ENCODE measurements at places on chromosomes 5 and 9.

DNA sequence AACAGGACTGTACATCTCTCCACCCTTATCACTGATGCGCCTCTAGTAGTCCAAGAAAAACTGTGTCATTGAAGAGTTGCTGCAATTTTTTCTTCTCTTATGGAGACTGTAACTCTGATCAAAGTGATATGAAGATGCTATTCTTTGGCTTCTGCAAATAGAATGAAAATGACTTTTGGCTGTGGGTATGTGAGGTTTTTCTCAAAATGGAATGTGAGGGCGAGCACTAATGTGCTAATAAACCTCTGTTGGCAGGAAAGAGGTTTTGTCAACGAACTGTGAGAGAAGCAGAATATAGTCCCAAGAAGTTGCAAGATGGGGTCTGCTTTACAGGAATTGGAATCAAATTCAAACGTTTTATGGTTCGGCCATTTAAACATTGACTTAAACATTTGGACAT, 252.0 kb upstream of the GAS1 start:
- peak; percentile 32 for DNase-seq

DNA sequence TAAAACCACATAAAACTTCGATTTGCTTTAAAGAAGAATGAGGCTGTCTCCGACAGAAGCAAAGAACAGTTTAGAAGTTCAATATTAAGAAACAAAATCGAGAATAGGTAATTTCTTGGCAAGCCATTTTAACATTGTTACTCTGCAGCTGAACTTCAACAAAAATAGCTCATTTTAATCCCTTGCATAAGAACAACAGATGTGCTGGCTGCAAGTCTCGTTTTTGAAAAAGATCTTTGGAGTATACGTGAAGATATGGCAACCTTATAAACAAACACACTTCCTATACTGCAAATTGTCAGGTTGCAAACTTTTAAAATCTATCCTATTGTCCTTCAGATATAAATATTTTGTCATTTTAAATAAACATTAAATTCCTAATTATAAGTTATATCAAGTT, 71.5 kb downstream of the FBN2 start:
- DNase-seq: no peak

DNA sequence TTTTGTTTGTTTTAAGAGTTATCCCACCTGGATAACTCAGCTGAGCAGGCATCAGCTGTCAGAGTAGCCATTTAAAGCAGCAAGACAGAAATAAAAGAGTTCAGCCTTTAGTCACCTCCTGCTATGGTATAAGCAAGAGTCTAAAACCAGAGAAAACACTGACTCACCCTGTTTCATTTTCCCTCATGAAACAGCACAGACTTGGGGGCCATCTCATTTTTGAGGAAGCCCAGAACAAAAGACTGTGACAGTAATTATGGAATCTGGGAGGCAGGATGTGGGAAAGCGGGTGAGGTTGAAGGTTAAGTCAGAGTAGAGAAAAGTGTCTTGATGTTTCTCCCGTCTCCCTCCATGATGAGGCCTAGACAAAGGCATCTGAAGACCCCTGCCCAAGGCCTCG, 90.2 kb upstream of the FAM174A start:
- DNase-seq: no peak

DNA sequence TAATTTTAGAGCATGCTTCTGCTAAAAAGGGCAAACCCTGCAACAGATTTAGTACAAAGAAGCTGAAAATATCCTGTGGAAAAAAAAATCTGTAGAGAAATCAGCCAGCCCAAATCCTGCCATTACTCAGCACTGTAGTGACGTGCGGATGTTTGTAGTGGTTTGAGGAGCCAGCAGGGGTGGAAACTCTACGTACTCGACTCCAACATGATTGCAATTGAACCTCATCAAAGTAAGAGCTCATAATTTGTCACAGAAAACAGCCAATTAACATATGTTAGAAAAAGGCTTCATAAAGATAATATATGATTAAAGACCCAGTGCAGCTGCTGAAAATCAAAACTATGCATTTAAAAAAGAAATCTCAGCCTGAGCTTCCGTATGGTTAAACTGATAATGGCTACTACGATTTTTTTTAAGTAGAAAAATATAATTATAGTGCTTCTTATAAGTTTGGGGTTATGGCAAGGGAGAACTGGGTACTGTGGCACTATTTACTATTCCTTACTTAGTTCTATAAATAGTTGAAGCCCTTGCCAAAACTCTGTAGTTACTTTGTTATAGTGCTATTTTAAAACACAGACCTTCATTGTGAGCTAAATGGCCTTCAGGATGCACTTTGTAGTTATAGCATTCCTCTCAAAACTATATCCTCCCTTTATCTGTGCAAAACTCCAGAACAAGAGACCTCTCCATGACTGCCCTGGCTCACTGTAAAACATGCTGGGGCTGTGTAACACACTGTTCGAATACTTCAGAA, 49.4 kb downstream of the MEF2C start:
- peak; percentile 16 for DNase-seq

DNA sequence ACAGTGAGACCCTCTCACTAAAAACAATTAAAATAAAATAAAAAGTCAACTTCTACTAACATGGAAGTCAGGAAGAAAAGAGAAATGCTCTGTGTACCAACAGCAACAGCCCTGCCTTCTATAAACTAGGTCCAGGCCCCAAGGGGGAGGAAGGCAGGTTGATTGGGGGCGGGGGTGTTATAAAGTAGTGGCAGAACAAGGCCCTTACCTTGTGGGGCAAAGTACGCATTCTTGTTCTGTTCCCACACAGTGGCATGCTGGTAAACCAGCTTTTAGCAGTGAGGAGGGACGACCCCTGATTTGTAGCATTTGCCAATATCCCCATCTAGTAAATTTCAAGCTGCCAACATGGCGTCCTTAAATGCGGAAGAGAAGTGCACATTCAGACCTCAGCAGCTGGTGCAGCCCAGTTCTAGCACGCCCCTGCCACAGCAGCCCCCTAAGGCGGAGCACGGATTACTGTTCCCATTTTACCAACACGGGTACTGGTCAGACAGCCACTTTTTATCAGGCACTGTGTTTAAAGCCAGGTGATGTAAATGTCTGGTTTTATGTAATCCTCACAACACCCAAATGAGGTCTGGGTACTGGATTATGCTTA, 69.5 kb downstream of the GTF3C4 start:
- DNase-seq: no peak

- no peak for DNase-seq
Measured at GRCh38 chr5:1544294-1544961, 20.7 kb upstream of the LPCAT1 start.

GRCh38 chr5:71945436-71945835, 161.8 kb upstream of the MAP1B start:
- DNase-seq: no peak
